Suppressor macrophage (primary cell): ENCODE measurements at places on chromosomes 7 and 10.

GRCh38 chr10:79128923-79129305, 60.1 kb downstream of the ZMIZ1 start:
- DNase-seq: no peak

DNA sequence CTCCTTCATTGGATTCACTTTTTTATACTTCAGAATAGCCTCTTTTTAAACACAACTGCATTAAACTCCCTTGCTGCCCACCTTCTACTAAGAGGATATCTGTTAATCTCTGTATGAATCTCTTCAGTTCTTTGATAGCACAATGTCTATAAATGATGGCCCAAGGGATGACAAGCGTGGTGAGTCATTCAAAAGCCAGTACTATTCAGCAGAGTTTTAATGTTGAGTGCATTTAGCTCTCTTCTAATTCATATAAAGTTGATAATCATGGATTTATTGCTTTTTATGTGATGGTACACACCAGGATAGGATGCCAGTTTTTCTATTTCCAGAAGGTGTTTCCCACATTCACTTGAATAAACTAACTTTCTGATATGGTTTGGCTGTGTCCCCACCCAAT, 57.4 kb upstream of the HECTD2 start:
- DNase-seq: no peak

- no peak for DNase-seq
Measured at GRCh38 chr7:106034383-106034782, 71.3 kb downstream of the CDHR3 start.

DNA sequence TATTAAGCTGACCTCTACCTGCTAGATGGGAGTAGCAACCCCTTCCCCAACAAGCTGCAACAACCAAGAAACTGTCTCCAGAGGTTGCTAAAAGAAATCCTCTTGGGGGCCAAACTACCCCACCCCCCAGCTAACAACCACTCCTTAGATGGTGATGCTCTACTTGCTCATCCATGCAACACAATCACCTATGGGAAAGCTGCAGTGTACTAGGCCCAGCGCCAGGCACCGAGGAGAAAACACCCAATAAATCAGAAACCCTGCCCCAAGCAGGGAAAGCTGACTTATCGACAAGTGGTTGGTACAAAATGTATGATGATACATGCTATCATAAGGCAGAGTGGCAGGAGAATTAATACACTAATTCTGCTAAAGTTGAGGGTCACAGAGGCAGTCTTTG, 17.3 kb downstream of the SLC25A13 start:
- DNase-seq: no peak

DNA sequence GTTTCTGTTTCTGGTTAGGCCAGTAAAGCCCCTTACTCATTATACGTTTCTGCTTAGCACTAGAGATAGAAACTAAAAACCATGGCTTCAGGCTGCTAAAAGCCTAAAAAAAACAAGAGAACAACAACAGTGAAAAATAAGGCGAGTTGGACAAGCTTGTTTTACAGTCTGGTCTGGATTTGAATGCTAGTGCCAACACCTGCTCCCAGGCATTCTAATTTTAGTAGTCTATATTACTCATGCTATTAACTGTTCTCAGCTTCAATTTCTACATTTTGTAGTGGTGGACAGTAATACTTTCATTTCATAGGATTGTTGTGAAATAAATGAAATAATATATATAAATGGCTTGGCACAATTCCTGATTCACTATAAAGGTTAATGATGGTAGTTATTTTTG, 108.5 kb downstream of the HBP1 start:
- DNase-seq: no peak
